Stimulated activated CD8-positive, alpha-beta memory T cell treated with anti-CD3 and anti-CD28 coated beads, Interleukin-4, amount 100 ng/mL, for 4 hours (primary cell): ENCODE measurements at places on chromosomes 3 and 15.

GRCh38 chr15:25582886-25583285 lies 144.1 kb upstream of the UBE3A start:
- no peak for DNase-seq

DNA sequence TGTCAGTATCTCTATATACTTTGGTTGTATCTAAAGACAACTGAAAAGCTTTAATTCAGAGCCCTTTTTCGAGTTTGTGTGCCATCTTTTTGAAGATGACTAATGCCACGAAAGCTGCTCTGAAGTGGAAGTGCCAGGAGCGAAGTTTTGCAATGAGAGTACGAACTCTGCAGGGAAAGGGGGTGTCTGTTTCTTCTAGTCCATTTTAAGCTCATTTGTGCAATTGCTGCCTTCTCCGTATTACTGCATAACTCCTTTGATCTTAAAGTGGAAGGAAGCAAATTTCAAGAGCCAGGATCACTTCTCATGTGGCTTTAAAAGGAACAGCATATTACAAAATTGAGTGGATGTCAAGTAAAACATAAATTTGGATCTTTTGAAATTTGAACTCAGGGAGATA lies 245.3 kb downstream of the FEZF2 start:
- DNase-seq = no peak

DNA sequence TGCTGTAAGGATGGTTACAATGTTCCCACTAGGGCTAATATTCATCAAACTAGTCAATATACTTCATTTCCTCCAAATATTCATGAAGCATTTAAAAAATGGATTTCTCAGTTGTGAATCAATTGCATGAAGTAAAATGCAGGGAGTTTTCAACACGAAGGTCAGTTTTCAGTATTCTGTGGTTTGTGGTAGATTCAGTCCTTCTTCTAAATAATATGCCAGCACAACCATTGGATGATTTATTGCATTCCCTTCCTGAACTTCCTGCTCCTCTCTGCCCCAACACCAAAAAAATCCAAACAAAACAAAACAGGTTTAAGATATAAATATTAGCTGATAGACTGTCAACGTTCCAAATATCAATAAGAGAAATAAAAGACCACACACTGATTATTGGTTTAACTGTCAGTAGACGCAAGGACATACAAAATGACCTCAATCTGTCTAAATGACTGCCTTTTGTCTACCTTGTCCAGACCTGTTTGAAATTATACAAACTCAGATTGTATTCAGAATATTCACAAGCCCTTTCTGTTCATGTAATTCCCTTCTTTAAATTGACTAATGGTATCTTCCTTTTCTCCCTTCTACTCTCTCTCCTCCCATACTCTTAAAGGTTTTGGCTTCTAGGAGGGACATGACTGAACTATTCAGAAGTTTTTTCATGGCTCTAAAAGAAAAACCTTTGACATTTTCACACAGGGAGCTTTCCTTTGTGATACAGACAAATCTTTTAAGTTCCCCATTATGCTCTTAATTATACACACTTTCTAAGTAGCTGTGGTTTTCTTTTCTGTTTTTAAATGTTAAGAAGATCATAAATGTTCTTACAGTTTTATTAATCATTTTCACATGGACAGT lies 92.6 kb upstream of the STT3B start:
- DNase-seq = no peak

DNA sequence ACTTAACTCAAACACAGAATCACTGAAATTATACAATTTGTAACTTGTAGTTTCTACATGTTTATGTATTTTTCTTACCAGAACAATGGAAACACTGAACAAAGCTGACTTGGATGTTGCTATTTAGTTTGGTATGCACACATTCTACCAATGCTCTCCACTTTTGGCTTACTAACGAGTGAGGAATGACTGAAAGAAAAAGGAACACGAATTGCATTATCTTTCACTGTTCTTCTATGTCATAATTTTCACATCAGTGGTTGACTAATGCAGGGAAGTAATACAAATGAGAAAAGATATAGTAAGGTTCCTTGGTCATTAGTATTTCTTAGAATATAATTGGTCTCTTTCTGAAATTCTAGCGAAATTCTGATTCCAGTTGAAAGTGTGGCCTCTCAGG lies 9.8 kb upstream of the CNTN3 start:
- DNase-seq = no peak

GRCh38 chr3:21544076-21544462 lies 206.9 kb downstream of the ZNF385D start:
- DNase-seq = no peak

DNA sequence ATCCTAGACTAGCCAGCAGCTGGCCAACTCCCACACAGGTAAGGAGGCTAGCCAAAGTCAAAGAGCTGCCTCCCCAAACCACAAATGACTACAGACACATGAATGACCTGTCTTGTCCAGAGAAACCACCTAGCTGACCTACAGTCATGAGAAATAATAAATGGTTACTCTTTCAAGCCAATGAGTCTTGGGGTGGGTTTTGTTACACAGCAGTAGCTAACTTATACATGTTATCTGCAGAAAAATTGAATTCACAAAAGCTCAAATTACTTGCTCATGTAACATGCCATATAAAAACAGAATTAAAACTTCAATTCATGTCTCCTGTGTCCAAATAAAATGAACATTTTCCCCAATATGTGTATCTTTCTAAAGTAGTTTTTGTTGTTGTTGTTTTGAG lies 307.4 kb upstream of the NR2F2 start:
- no peak for DNase-seq

GRCh38 chr3:158790901-158791589 lies 10.8 kb upstream of the MFSD1 start:
- DNase-seq = no peak

GRCh38 chr3:170418422-170419398 lies at the start of gene CLDN11:
CLDN11 (plus strand) TSS chr3:170418868; CDS start chr3:170419067, 199 bp downstream.
- DNase-seq = no peak

DNA sequence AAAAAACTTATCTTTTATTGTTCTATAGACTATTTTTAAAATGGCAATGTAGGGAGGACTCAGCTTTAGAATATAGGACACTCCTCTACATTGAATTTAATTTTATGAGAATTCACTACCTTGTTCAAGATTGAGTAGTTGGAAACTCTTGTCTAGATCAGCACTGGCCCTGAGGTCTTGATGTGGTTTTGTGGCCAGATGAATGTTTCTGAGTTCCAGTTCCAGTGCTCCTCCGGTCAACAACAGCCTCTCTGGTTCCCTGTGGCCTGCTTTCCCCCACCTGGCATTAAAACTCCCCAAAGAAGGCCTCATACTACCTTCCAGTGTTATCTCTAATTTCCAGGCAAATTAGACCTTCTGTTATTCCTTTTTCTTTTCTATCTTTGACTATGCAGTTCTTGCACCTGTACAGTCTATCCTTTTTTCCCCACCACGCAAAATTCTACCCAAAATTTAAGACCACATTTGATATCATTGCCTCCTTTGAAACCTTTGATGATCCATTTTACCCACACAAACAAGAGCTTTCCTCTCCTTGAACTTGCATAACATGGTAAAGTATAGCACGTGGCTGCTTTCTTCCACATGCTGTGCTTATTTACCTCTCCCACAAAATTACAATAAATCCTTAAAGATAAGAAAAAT lies 9.6 kb upstream of the ANP32A start:
- no peak for DNase-seq

DNA sequence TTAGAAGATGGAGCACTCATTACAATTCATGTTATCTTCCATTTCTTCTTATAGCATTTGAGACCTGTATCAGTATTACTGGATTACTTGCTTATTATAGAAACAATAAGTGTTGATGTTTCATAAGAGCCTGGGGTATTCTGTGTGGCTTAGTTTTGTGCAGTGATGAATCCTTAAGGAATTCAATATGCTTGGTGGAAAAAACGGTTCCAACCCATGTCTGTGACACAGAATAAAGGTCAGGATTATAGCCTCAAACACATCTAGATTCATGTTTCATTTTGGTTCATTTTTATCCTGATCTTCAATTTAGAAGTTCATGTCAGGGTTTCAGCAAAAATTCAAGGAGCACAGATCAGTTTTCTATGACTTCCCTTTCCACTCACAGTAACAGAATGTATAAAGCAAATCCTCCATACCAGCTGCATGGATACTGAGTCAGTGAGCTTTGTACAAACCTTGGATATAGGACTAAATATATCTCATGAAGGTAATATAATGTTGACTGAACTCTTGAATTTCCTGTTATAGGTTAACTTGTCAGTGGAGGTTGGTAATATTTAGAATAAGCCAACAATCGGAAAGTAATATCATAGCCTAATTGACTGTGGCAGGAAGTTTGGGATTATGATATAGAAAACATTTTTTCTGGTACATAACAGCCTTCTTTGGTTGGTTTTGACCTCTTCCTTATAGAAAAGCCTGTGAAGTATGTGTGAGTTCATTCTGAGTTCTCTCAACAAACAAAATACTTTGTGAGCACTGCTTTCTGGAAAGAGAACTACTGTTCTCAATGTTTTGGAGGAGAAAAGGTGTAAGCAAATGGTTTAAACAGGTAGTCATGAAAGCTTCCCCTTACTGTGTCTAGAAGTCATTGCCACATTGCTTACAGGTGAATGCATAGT lies 218.2 kb upstream of the TPM1 start:
- DNase-seq = no peak

DNA sequence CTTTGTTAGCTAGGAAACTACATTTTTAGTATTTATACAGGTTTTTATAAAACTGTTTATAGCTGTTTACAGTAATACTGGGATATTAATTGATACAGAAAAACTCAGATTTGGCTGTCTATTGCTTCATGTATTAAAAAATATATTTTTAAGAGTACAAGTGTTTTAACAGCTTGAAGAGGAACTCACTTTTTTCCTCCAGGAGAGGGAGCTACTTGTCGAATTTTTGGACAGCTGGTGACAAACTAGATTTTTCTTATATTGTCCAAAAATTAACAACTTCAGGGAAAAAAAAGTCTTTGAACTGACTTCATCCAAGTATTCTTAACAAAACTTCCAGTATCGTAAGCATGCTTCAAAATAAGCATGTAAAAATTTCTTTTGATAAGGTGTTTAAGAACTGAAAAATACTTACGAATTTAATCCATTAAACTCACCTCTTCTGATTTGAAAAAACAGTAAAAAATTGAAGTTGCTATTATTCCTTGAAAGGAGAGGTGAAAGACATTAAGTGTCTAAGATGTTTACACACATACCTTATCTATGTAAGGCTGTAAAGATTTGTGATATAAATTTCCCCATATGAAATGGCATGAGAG lies 4.0 kb downstream of the DIPK2A start:
- no peak for DNase-seq

DNA sequence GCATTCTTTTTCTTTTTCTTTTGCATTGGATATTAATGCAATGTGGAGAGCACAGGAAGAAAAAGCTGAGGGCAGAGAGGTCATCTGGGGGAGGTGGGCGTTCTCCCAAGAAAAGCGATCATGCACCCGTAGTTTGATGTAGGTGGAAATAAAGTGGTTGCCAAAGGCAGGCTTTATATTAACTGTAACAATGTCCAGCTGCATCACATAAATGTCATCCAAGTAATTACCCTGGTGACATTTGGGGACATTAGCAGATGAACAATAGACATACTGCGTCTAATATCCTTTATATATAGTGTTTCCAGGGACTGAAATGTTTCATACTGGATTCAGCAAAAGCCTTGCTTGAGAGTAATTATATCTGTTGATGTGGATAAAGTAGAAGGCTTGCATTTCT lies 135.5 kb downstream of the CNTN6 start:
- no peak for DNase-seq

DNA sequence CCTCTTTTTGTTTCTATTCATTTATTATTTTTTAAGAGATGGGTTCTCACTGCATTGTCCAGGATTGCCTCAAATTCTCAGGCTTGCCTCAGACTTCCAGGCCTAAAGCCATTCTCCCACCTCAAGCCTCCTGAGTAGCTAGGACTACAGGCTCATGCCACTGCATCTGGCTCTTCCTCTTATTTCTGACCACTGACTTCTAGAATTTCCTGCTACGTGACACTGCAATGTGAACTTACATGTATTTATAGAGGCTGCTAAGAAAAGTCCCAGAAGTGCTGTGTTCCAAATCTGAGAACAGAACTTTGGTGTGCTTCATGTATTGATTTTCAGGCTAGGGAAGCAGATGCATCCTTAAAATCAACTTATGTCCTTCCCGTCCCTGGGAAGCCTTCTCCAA lies 407.4 kb downstream of the RSL24D1 start:
- DNase-seq = no peak

- DNase-seq = no peak
Measured at GRCh38 chr15:85691350-85692240, 103.1 kb downstream of the KLHL25 start.

DNA sequence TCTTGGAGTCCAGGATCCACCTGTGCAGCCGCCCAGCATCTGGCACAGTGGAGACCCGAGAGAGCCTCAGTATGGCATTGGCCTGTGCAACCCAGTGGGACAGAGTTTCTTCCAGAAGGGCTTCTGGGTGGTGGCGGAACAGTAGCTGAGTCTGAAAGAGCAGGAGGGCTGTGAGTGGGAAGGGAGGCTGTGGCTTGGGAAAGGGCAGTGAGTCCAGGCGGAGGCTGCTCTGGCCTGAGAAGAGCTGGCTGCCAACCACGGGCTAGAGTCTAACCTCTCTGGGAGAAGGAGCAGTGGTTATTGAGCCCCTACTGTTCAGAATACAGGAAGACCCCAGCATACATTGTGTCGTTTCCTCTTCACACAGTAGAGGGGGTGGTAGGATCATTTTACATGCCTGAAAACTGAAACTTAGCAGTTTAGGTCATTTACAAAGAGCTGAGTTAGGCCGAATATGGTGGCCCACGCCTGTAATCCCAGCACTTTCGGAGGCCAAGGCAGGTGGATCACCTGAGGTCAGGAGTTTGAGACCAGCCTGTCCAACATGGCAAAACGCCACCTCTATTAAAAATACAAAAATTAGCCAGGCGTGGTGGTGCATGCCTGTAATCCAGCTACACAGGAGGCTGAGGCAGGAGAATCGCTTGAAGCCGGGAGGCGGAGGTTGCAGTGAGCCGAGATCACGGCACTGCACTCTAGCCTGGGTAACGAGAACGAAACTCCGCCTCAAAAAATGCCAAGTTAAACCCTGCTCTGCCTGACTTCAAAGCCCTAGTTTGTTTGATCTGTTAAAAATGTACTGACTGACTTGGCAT lies 3.2 kb downstream of the AEN start:
- DNase-seq = no peak

- no peak for DNase-seq
Measured at GRCh38 chr3:193630005-193630404, 37.0 kb downstream of the OPA1 start.

DNA sequence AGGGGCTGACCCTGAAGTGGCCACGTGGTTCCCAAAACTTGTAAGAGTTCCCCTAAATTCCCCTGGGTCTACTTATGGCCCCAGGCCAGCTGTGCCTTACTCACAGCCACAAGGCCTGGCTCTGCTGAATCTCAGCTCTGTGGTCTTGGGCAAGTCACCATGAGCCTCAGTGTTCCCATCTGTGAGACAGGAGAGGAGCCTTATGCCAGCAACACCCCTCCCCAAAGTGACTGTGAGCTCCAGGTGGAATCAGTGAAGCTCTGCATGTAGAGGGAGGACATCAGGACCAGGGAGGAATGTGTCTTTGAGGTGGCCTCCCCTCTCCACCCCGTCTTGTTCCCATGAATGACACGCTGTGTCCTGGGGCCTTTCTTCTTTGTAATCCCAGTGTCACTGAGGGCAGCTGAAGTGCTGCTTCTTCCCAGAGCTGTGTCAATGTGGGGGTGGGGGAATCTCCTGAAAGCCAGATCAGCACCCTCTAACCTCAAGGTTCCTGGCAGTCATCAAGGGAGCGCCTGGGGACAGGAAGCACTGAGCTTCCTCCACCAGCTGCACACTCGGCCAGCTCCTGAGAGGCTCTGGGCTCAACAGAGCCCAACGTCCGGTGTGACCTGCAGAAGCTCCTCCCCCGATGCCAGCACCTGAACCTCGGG lies 258.9 kb downstream of the UACA start:
- DNase-seq = no peak
